ENCODE measurements at places on chromosomes 7 and 10. TPM values are rescaled to one million over a fixed set of nuclear protein-coding genes. Genes with fewer than 3 reads are reported as not detected.

The ZNF239 gene
- total RNA-seq: 5.5 TPM

The ITPRID1 gene
- not detected for total RNA-seq

The PARD3 gene
- 39.9 TPM for total RNA-seq

The ZPBP gene
- not detected for total RNA-seq

The FAM25A gene
- not detected for total RNA-seq

The ENTPD1 gene
- 0.32 TPM for total RNA-seq

The KEL gene
- total RNA-seq: not detected

The SFTPA1 gene
- not detected for total RNA-seq

The ASB10 gene
- total RNA-seq: not detected

The FGFBP3 gene
- 0.32 TPM for total RNA-seq

The ATOH7 gene
- total RNA-seq: not detected

The AZGP1 gene
- total RNA-seq: not detected

The NEUROG3 gene
- total RNA-seq: not detected

The PSAP gene
- 584 TPM for total RNA-seq

The KCNMA1 gene
- total RNA-seq: 145 TPM

All from articular chondrocyte of knee joint (primary cell).